ENCODE measurements at places on chromosomes 3 and 15.
A peak's percentile ranks its signal among the peaks of the same experiment; 100 is the strongest.

- DNase-seq, result no peak
Measured at GRCh38 chr3:127800508-127800907, 21.8 kb downstream of the MGLL start.

GRCh38 chr3:132556508-132557159 lies 40.4 kb upstream of the ACKR4 start:
- no peak for DNase-seq

GRCh38 chr15:76161153-76162035 lies 101.6 kb downstream of the TMEM266 start:
- DNase-seq, result no peak

GRCh38 chr3:170356596-170357175 lies 829 bp upstream of the SKIL start:
- peak; percentile 88 for DNase-seq

DNA sequence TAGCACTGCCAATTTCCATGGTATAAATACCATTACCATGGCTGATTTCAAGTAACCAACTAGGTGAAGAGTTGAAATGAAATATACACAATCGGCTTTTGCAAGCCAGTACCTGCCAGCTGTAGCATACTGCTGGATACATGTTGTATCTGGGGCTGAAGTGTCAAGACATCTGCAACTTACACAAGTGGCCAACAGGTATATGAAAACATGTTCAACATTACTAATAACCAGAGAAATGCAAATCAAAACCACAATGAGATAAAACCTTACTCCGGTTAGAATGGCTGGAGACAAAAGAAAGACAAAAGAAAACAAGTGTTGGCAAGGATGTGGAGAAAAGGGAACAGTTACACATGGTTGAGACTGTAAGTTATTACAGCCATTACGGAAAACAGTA lies 11.6 kb downstream of the ATOSA start:
- DNase-seq, result no peak

DNA sequence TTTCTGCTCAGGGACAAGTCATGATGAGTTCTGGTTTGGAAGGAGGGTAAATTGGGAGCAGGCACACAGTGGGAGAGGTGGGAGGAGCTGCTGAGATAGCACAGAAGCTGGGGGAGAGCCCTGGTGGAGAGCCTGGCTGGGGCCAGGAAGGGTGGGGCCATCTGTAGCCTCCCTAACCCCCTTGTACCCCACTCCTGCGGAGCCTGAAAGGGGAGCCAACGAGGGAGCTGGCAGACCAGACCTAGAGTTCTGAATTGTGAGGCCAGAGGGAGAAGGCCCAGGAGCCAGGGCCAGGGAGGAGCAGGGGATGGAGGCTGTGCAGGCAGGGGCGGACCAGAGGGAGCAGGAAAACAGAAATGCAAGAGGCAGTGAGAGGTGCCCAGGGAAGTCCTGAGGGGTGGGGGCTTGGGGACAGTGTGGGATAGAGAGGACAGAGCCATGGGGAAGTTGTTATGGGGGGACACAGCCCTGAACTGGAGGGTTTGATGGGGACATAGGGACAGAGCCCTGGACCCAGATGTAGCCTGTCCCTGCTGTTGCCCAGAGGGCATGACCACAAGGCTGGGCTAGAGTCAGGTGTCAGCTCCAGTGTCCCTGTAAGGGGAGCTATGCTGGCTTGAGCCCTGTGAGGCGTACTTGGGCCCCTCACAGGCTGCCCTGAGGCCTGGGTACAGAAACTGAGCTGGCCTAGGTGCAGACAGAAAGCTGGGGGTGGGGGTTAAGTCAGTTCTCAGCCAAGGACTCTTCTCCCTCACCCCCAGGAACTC lies 1.2 kb downstream of the TMIE start:
- DNase-seq, result no peak

- no peak for DNase-seq
Measured at GRCh38 chr3:63151897-63152296, 126.2 kb upstream of the SYNPR start.

DNA sequence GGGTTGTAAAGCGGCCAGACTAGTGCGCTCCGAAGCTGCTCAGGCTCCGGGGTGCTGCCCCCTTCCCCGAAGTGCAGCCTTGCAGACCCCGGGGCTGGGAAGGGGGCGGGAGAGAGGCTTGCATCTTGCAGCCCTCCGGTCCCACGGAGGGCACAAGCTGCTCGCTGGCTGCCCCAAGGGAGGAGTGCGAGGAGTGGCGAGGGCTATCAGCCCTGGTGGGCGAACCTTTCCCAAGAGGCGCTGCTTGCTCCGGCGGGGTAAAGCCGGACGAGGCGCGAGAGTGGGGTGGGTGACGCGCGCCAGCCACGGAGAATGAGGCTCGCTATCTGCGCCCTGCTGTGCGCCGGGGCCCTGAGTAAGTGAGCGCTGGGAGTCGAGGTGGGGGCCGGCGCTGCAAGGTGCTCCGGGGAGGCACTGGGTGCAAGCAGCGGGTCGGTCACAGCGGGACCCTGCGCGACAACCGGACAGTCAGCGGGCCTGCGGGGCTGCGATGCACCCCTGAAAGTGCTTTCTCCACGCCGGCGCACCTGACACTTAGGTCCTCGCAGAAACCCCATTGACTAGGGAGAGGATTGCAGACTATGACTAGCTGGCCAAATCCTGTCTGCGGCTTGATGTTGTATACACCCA lies 12.7 kb upstream of the TOPBP1 start:
- DNase-seq, result no peak

All from fibroblast of pulmonary artery (primary cell).